ENCODE measurements at places on chromosomes 2 and 18.

DNA sequence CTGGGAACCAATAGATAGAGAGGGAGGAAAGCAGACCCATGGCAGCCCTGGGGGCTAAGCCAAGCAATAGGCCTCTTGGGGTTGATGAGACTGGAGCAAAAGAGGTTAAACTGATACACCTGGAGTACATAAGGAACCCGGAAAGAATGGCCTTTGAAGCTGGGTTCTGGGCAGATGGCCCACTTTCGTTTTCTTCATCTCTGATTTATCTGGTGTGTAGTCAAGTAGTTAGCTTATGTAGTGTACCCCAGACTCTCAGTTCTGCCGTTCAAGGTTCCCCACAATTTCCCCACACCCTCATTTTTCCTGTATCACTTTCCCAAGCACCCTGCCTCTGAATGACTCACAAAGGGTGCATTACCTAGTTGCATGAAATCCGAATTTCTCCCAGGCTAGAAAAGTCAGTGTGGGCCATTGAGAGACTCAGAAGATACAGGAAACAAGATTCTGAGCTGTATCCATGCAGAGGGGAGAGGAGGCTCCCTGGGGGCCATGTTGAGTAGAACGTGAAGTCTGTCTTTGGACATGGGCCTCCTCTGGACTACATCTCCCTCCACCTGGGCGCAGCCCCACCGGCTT, 235.0 kb downstream of the LOXHD1 start:
- DNase-seq, result no peak

DNA sequence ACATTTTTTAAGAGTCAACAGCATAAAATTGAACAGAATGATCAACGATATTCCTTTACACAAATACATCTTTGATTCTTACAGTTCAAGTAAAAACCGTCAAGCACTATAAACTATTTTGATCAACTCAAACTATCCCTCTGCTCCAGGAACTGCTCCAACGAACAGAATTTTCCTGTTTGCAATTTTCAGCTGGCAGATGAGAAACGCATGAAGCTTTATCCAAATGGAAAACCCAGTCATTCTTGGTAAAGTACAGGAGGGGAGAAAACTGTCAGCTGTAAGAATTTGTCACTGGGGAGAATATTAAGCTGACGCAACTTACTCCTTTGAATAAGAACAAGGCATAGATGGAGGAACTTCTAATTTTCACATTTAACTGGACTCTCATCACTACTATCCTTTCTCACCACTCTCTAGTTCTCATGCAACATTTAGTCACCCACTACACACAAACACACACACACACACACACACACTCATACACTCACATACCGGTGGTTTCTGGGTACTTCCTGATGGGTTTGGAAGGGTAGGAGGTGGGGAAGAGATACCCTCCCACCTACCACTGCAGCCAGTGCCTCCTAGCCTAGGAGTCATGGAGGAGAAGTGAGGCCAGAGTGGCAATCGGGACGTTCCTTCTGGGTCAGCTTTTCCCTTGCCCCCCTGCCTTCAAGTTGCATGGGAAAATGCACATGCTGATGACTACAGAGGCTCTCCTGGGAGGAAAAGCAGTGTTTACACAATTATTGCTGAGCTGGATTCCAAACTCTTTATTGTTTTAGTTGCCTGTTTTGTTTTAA, 54.0 kb upstream of the SPATS2L start:
- DNase-seq, result no peak

- no peak for DNase-seq
Measured at GRCh38 chr2:102304268-102304667, 7.1 kb upstream of the IL1RL1 start.

DNA sequence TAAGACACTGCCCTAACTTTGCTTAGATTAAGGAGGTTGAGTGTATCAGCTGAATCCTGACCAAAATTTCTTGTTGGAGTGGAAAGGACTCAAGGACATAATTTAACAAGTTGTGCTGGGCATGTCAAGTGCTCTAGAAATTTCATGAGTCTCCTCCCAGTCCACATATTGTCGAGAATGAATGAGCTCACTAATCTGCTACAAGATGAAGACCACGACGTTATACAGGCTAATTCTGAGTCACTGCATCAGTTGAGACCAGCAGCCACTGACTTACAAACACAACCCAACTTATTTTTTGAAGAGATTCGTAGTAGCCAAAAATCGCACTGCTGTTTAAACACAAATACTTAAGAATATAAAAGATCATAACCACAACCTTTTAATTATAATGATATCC, 28.7 kb upstream of the SLC8A1 start:
- no peak for DNase-seq

- no peak for DNase-seq
Measured at GRCh38 chr18:45399146-45399545, 216.1 kb upstream of the SLC14A2 start.

DNA sequence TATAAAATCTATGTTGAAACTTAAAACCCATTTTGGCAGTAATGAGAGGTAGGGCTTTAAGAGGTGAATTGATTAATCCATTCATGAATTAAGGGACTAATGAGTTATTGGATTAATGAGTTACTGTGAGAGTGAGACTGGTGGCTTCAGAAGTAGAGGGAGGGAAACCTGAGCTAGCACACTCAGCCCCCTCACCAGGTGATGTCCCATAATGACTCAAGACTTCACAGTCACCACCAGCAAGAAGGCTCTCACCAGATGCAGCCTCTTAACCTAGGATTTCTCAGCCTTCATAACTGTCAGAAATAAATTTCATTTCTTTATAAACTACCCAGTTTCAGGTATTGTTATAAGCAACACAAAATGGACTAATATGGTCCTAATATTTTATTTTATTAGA, 621.7 kb upstream of the ACVR2A start:
- no peak for DNase-seq

- DNase-seq, result peak; percentile 62
Measured at GRCh38 chr2:196274387-196274809, 103.0 kb upstream of the STK17B start.

DNA sequence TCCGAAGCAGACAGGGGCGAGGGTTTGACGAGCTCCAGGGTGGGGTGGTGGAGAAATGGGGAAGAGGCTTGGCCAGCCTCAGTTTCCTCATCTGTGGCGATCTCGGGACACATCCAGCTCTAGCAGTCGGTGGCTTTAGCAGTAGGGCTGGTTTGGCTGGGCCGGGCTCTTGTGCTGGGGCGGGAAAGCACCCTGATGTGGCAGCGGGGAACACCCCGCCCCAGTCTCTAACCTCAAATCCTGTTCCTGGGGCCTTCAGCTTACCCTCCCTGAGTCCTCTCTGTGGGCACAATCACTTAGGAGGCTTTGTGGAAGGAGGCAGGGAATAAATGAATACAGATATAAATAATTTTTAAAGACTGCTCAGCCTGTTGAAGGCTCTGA, 26.5 kb upstream of the MCFD2 start:
- DNase-seq, result no peak

DNA sequence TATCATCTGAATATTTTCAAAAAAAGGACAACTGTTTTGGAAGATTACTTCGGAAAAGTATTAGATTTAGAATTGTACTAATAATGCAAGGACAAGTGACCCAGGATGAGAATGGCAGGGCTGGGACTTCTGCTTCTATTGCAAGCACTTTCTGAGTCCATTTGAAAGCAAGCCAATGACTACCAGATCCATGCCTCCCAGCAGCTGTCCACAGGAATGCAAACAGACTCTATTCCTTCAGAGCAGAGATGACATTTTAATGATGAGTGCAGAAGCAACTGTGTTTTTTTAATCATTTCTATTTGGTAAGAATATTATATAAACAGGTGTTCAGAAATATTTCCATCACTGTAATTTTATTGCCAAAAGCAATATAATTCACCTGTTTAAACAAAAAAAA, 456.7 kb downstream of the SOX11 start:
- DNase-seq, result no peak

DNA sequence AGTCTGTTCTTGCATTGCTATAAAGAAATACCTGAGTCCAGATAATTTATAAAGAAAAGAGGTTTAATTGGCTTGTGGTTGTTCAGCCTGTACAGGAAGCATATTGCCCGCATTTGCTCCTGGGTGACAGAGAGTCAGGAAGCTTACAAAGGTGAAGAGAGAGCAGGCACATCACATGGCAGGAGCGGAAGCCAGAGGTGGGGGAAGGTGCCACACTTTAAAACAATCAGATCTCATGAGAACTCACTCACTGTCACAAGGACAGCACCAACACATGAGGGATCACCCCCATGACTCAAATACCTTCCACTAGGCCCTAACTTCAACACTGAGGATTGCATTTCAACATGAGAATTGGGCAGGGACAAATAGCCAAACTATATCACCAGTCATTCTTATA, 124.8 kb upstream of the COL5A2 start:
- no peak for DNase-seq

DNA sequence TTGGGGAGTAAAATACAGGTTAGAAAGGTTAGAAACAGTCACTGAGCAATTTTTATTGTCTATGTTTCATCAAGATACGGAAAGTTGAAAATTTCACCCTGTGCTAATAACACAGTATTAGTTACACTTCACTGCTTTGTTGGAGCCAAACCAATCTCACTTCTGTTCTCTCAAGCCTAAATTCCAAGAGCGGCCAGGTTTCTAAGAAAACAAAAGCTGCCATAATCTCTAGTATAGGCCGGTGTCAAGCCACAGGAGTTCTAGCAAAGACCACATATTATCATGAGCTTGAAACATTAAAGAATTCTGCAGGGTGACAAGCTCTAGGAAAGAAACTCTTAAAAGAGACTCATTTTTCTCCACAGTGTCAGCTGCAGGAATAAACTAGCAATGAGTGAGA, 128.7 kb downstream of the TXNL1 start:
- no peak for DNase-seq

- no peak for DNase-seq
Measured at GRCh38 chr2:72204786-72205503, 57.3 kb upstream of the CYP26B1 start.

All from NCI-H345 (cell line).